Astrocyte (in vitro differentiated cells and primary cell): ENCODE measurements at places on chromosomes 13 and 19.

DNA sequence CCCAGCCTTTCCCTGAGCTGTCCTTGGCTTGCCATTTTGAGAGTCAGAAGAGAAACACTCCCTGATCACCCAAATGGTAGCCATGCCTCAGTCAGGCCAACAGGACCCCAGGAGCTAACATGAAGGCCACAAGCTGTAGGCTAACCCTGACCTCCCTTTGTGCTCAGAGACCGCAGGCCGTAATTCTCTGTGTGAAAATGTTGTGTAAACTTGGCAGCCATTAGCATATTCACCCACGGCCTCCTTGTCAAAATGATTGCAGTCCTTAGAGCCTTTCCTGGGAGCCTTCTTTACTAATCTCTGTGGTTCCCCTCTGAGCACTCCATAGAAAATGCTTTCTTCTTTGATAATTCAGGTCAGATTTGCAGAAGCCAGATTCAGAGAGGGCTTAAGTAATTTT lies 418.9 kb downstream of the COG6 start:
- no peak overlapping the region for H3K27ac ChIP-seq
- H3K36me3 ChIP-seq, result no peaks in the 10 kb centered on the region
- DNase-seq, result peak; percentile 77
- H3K27me3 ChIP-seq, result no peaks in the 10 kb centered on the region

- H3K4me3 ChIP-seq, result no peak overlapping the region
- peaks cover 22% of the 10 kb centered on the region for H3K36me3 ChIP-seq
- no peaks in the 10 kb centered on the region for H3K27me3 ChIP-seq
- DNase-seq, result no peak
- no peaks in the 10 kb centered on the region for H3K4me1 ChIP-seq
- H3K27ac ChIP-seq, result no peak overlapping the region
Observed at GRCh38 chr13:98422046-98422445, 154.9 kb downstream of the STK24 start.

DNA sequence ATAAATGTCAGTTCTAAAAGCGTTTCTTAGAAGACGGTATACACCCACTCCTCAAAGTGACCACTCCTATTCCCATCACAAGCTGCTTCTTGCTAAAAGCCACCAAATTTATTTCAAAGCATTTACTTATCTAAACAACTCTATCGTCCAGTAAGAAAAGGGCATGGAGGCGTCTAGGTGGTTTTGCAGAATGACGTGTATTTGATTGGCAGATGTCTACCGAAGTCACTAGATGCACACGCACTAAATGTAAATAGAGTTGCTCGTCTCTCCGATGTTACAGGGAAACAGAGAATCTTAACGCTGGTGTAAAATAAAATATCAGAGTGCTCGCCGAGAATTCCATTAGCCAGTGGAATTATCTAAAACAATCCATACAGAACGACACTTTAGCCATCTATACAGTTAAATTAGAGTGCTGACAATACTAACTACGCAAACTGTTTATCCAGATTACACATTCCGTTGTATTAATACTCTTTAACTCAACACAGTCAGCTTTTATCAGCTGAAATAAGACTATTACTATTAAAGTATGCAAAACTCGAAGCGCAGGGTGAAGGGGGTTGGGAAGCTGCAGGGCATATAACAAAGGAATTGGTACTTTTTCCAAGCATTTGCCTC lies 1.9 kb downstream of the KLF12 start:
- peak overlapping the region; percentile 89 for H3K27ac ChIP-seq
- H3K27me3 ChIP-seq, result no peaks in the 10 kb centered on the region
- no peaks in the 10 kb centered on the region for H3K36me3 ChIP-seq
- H3K4me1 ChIP-seq, result peaks cover 33% of the 10 kb centered on the region
- peak; percentile 24 for DNase-seq

- no peak overlapping the region for H3K27ac ChIP-seq
- no peak for DNase-seq
- H3K4me1 ChIP-seq, result peaks cover 22% of the 10 kb centered on the region
- H3K4me3 ChIP-seq, result no peak overlapping the region
- H3K36me3 ChIP-seq, result no peaks in the 10 kb centered on the region
- no peaks in the 10 kb centered on the region for H3K27me3 ChIP-seq
Observed at GRCh38 chr19:2575734-2576481, 100.0 kb downstream of the GADD45B start.

DNA sequence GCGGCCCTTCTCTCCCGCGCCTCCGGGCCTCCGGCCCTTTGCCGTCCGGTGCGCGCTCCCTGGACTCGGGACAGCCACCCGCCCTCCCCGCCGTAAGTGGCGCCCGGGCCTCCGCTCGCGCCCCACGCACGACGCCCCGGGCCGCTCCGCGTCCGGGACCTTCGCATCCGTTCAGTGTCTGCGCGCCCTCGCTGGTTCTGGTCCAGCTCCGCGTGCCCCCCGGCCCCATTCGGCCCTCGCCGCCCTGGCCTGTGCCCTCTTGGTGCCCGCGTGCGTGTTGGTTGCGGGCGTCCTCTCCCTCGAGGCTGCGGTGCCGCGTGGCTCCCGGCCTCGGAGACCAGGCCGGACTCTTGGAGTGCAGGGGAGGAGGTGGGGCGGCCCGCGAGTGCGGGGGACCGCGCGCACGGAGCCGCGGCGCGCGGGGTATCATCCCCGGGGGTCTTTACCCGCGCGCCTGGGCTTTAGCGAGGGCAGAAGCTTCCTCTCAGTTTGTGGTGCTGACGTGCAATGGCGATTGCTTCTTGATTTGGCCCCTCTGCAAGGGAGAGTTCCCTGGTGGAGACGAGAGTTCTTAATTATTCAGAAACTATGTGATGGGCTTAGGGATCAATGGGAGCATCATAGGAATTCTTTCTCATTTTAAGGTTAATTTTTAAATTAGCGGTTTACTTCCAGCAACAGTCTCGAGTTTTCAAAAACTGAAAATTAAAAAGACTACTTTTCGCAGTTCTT lies 757 bp downstream of the WASF3 start:
- peak overlapping the region; percentile 65 for H3K4me3 ChIP-seq
- peak; percentile 13 for DNase-seq
- peaks cover 8% of the 10 kb centered on the region for H3K27me3 ChIP-seq

- DNase-seq, result peak; percentile 76
- H3K4me1 ChIP-seq, result peaks cover 11% of the 10 kb centered on the region
- peak overlapping the region; percentile 77 for H3K4me3 ChIP-seq
- no peaks in the 10 kb centered on the region for H3K27me3 ChIP-seq
- peak overlapping the region; percentile 92 for H3K27ac ChIP-seq
Observed at GRCh38 chr13:20566468-20566897, 474 bp upstream of the IFT88 start.

GRCh38 chr13:51202477-51203046 lies 19.6 kb upstream of the FAM124A start:
- DNase-seq, result no peak
- peaks cover 13% of the 10 kb centered on the region for H3K27me3 ChIP-seq
- H3K4me1 ChIP-seq, result no peaks in the 10 kb centered on the region
- H3K4me3 ChIP-seq, result no peak overlapping the region
- no peak overlapping the region for H3K27ac ChIP-seq
- H3K36me3 ChIP-seq, result no peaks in the 10 kb centered on the region

GRCh38 chr13:19984430-19985218 lies 26.1 kb downstream of the ZMYM2 start:
- no peak overlapping the region for H3K27ac ChIP-seq
- H3K4me1 ChIP-seq, result no peaks in the 10 kb centered on the region
- peaks cover 3% of the 10 kb centered on the region for H3K36me3 ChIP-seq

GRCh38 chr19:19654441-19654840 lies 9.0 kb downstream of the ATP13A1 start:
- no peaks in the 10 kb centered on the region for H3K4me1 ChIP-seq
- no peak overlapping the region for H3K4me3 ChIP-seq
- no peaks in the 10 kb centered on the region for H3K27me3 ChIP-seq
- peaks cover 34% of the 10 kb centered on the region for H3K36me3 ChIP-seq
- no peak for DNase-seq
- no peak overlapping the region for H3K27ac ChIP-seq

DNA sequence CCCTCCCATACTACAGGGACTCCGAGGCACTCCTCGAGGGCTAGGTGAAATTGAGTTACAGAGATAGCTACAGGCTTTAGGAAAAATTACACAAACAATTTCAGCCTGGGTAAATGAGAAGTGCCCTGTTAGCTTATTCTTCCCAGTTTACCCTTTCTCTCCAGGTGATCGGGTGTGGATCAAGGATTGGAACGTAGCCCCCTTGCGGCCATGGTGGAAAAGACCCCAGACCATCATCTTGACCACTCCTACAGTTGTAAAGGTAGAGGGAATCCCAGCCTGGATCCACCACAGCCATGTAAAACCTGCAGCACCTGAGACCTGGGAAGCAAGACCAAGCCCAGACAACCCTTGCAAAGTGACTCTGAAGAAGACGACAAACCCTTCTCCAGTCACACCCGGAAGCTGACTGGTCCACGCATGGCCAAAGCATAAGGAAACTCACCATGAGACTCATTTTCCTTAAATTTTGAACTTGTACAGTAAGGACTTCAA lies 600.6 kb downstream of the UQCRFS1 start:
- no peaks in the 10 kb centered on the region for H3K4me1 ChIP-seq
- no peak overlapping the region for H3K27ac ChIP-seq
- no peaks in the 10 kb centered on the region for H3K27me3 ChIP-seq
- no peak overlapping the region for H3K4me3 ChIP-seq

DNA sequence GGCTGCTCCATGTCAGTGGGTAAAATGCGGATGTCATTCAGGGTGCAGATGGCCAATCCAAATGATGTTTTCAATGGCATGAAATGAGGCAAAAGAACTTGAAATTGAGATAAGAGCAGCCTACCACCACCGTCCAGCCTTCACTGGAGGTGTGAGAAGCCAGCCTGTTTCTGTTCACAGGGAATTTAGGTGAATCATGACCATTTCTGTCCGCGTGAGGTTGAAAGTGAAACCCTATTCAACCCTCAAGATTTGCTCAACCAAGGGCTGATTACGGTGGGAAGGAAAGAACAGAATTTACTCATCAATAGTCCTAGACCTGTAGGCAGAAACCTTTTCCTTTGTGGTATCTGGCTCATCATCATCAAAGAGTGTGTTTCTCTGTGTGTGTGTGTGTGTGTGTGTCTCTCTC lies 370.7 kb downstream of the COG6 start:
- H3K4me3 ChIP-seq, result no peak overlapping the region
- H3K27ac ChIP-seq, result no peak overlapping the region
- no peaks in the 10 kb centered on the region for H3K27me3 ChIP-seq
- DNase-seq, result peak; percentile 75
- no peaks in the 10 kb centered on the region for H3K36me3 ChIP-seq

- peak overlapping the region; percentile 40 for H3K4me3 ChIP-seq
- no peaks in the 10 kb centered on the region for H3K36me3 ChIP-seq
- peaks cover 6% of the 10 kb centered on the region for H3K4me1 ChIP-seq
- H3K27me3 ChIP-seq, result peaks cover 67% of the 10 kb centered on the region
- DNase-seq, result no peak
Observed at GRCh38 chr13:99894840-99895443, 76.6 kb downstream of the ZIC5 start.

- H3K4me3 ChIP-seq, result no peak overlapping the region
- no peak overlapping the region for H3K27ac ChIP-seq
- H3K4me1 ChIP-seq, result no peaks in the 10 kb centered on the region
- no peaks in the 10 kb centered on the region for H3K27me3 ChIP-seq
- no peaks in the 10 kb centered on the region for H3K36me3 ChIP-seq
- DNase-seq, result no peak
Observed at GRCh38 chr13:105153611-105154010, 1381.9 kb downstream of the EFNB2 start.

GRCh38 chr19:6224308-6224675 lies 55.5 kb downstream of the MLLT1 start:
- DNase-seq, result no peak
- H3K4me1 ChIP-seq, result peaks cover 25% of the 10 kb centered on the region
- H3K27me3 ChIP-seq, result no peaks in the 10 kb centered on the region
- no peaks in the 10 kb centered on the region for H3K36me3 ChIP-seq
- no peak overlapping the region for H3K27ac ChIP-seq
- H3K4me3 ChIP-seq, result no peak overlapping the region

GRCh38 chr19:41939861-41940730 lies 11.8 kb upstream of the ERFL start:
- H3K27ac ChIP-seq, result no peak overlapping the region
- peak overlapping the region; percentile 61 for H3K4me3 ChIP-seq
- peaks cover 18% of the 10 kb centered on the region for H3K4me1 ChIP-seq
- no peak for DNase-seq
- peaks cover 13% of the 10 kb centered on the region for H3K27me3 ChIP-seq

DNA sequence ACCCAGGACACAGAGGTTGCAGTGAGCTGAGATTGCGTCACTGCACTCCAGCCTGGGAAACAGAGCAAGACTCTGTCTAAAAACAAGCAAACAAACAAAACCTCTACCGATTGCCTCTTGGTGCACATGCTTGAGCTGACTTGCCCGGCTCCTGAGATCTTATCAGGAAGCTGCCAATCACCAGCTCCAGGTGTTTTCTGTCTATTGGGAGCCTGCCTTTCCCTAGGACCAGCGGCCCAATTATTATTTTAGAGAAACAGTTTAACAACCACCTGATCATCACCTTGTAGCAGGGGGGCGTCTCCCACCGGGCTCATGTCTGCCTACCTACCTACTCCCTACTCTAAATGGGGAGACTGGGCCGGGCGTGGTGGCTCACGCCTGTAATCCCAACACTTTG lies 10.8 kb downstream of the CLEC4M start:
- no peak overlapping the region for H3K27ac ChIP-seq
- H3K36me3 ChIP-seq, result no peaks in the 10 kb centered on the region
- no peak overlapping the region for H3K4me3 ChIP-seq
- no peak for DNase-seq
- peaks cover 4% of the 10 kb centered on the region for H3K27me3 ChIP-seq
- no peaks in the 10 kb centered on the region for H3K4me1 ChIP-seq

GRCh38 chr13:72645521-72645920 lies 81.9 kb downstream of the MZT1 start:
- H3K4me1 ChIP-seq, result no peaks in the 10 kb centered on the region
- no peaks in the 10 kb centered on the region for H3K36me3 ChIP-seq
- H3K4me3 ChIP-seq, result no peak overlapping the region
- H3K27ac ChIP-seq, result no peak overlapping the region
- no peaks in the 10 kb centered on the region for H3K27me3 ChIP-seq

DNA sequence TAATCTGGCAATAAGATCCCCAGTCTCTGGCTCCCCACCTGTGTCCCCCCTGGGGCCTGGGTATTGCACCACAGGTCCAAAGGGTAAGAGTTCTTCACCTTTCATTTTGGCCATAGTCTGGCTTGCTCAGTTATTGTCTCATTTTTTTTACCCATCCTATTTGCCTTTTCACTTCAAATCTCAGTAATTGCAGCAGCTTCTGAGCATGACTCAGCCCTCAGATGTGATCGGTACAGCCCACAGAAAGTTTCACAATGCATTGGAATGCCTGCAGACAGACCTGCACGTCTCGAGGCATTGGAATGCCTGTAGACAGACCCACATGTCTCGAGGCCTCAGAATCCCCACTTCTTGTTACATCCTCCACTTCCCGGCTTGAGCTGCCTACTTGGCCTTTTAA lies 173.6 kb downstream of the NUFIP1 start:
- peak; percentile 99 for DNase-seq
- H3K4me3 ChIP-seq, result no peak overlapping the region
- H3K27ac ChIP-seq, result peak overlapping the region; percentile 69
- no peaks in the 10 kb centered on the region for H3K36me3 ChIP-seq

GRCh38 chr19:31535691-31536460 lies 186.6 kb upstream of the TSHZ3 start:
- no peaks in the 10 kb centered on the region for H3K36me3 ChIP-seq
- H3K27me3 ChIP-seq, result no peaks in the 10 kb centered on the region
- no peak for DNase-seq
- no peak overlapping the region for H3K4me3 ChIP-seq
- H3K4me1 ChIP-seq, result no peaks in the 10 kb centered on the region

- peak; percentile 21 for DNase-seq
- peaks cover 6% of the 10 kb centered on the region for H3K4me1 ChIP-seq
- no peak overlapping the region for H3K4me3 ChIP-seq
- H3K27ac ChIP-seq, result no peak overlapping the region
Observed at GRCh38 chr13:113741191-113741668, 17.8 kb upstream of the TMEM255B start.
